Dermis microvascular lymphatic vessel endothelial cell (primary cell): ENCODE measurements at places on chromosomes 3 and 15. TPM values are rescaled to one million over a fixed set of nuclear protein-coding genes. Genes with fewer than 3 reads are reported as not detected.

The NEO1 gene
- total RNA-seq, result 1.9 and 5.3 TPM in 2 replicates

The ZNF80 gene
- not detected in 2 replicates for total RNA-seq

The GOLGA6L10 gene
- under 0.01 and 0.51 TPM in 2 replicates for total RNA-seq

The LTF gene
- total RNA-seq, result 0.13 and 0.26 TPM in 2 replicates

The PEX11A gene
- total RNA-seq, result 3.6 and 5.8 TPM in 2 replicates

The IL16 gene
- total RNA-seq, result 2.4 and 2.7 TPM in 2 replicates

The TTC21A gene
- total RNA-seq, result 0.90 and 3.2 TPM in 2 replicates

The ITPKA gene
- total RNA-seq, result 0.25 and 0.90 TPM in 2 replicates

The EPHB3 gene
- 0.13 and 0.25 TPM in 2 replicates for total RNA-seq

The SCN5A gene
- total RNA-seq, result 6.2 and 10.1 TPM in 2 replicates

The IMPG2 gene
- total RNA-seq, result 0.26 and 0.76 TPM in 2 replicates

The SLC12A1 gene
- not detected in 2 replicates for total RNA-seq

The KLHL40 gene
- not detected in 2 replicates for total RNA-seq

The LRTM1 gene
- not detected in 2 replicates for total RNA-seq

The SLCO2A1 gene
- total RNA-seq, result 1.2 and 8.0 TPM in 2 replicates

The KNL1 gene
- 5.1 and 14.2 TPM in 2 replicates for total RNA-seq

The AP3B2 gene
- total RNA-seq, result not detected in 2 replicates

The CLDN18 gene
- not detected in 2 replicates for total RNA-seq

The LDHAL6B gene
- total RNA-seq, result not detected in 2 replicates

The CKMT1A gene
- total RNA-seq, result not detected in 2 replicates

The CIDEC gene
- total RNA-seq, result not detected in 2 replicates

The CYP11A1 gene
- not detected in 2 replicates for total RNA-seq
